ENCODE measurements at places on chromosomes 3 and 15. TPM values are rescaled to one million over a fixed set of nuclear protein-coding genes. Genes with fewer than 3 reads are reported as not detected.

The TNFSF10 gene
- 11.8 TPM for polyA plus RNA-seq

The SLC33A1 gene
- polyA plus RNA-seq, result 12.5 TPM

The SCN11A gene
- polyA plus RNA-seq, result not detected

The PRSS50 gene
- not detected for polyA plus RNA-seq

The MUSTN1 gene
- 0.68 TPM for polyA plus RNA-seq

The GOLGA8G gene
- not detected for polyA plus RNA-seq

The LTK gene
- not detected for polyA plus RNA-seq

The SLC28A1 gene
- polyA plus RNA-seq, result not detected

The IL16 gene
- polyA plus RNA-seq, result 311 TPM

The LSAMP gene
- not detected for polyA plus RNA-seq

The KNL1 gene
- not detected for polyA plus RNA-seq

The LRRC3B gene
- polyA plus RNA-seq, result not detected

DNA sequence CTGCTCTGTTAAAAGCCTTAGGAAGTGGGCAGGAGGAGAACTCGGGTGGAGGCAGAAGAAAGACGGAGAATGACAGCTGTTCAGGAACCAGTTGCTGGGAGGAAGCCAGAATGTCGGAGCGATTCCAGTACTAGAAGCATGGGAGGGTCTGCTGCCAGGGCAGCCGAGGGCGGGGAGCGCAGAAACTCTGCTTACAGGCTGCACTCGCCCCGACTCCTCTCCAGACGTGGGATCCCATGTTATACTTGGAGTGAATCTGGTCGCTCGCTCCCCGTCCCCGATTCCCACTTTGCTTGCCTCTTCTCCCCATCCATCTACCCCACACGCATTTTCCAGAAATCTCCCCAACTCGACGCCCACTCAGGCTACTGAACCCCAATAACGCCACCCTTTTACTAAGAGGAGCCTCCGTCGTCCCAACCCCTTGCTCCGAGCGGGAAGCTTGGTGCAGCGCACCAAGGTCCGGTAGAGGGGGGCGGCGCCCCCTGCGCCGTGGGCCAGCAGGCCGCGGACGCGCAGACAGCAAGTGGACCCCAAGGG is 665 bp downstream of the GATM start:
- DNase-seq, result no peak

DNA sequence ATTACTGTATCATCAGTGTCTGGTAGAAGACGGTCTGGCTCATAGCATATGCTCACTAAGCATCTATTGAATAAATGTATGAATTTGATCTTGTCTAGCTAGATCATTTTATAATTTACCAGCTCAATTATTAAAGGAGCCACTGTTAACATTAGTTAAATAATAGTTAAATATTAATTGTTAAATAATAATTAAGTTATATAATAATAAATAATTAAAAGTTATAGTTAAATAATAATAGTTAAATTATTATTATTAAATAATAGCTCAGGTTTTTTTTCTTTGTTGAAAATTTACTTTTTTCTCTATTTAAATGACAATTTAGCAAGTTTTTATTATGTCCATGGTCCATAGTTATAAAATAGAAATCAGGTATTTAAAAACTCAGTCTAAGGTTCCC is 274.4 kb downstream of the OXSM start:
- DNase-seq, result no peak

DNA sequence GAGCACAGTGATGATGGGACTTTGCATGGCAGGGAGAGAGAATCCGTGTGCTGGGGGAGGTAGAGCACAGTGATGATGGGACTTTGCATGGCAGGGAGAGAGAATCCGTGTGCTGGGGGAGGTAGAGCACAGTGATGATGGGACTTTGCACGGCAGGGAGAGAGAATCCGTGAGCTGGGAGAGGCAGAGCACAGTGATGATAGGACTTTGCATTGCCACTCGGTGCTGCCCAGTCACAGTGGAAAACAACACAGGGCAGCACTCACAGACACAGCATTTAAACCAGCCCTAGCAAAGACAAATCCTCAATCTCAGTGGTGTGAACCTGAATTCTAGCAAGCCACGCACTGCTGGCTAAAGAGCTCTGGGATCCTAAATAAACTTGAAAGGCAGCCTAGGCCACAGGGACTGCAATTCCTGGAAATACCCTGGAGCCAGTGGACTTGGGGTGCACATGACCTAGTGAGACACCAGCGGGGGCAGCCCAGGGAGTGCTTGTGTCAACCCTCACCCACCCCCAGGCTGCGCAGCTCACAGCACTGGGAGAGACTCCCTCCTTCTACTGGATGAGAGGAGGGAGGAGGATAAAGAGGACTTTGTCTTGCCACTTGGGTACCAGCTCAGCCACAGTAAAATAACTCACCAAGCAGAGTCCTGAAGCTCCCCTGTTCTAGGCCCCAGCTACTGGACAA is 23.4 kb upstream of the TNK2 start:
- DNase-seq, result no peak

GRCh38 chr15:22895465-22896190 is 57.2 kb downstream of the NIPA2 start:
- DNase-seq, result no peak

DNA sequence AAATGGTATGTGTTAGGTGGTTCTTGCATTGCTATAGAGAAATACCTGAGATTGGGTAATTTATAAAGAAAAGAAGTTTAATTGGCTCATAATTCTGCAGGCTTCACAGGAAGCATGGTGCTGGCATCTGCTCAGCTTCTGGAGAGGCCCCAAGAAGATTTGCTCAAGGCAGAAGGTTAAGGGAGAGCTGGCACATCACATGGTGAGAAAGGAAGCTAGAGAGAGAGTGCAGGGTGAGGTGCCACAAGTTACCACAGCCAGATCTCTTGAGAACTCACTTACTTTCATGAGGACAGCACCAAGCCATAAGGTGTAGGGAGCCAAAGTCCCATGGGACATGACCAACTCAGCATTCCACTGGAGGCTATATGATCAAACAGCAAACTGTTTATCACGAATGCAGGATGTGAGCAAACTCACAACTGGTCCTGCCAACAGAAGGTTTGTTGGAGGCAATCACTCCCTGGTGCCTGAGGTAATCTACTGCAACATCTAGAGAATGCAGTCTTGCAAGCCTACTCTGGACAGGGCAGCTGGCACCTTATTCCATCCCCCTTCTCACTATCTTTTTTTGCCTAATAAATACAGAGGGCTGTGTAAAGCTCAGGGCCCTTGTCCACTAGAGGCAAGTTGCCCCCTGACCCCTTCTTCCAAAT is 28.1 kb upstream of the CCR2 start:
- DNase-seq, result no peak

- DNase-seq, result peak; percentile 58
These were observed 7.4 kb downstream of the RPL14 start for GRCh38 chr3:40464339-40465110.

DNA sequence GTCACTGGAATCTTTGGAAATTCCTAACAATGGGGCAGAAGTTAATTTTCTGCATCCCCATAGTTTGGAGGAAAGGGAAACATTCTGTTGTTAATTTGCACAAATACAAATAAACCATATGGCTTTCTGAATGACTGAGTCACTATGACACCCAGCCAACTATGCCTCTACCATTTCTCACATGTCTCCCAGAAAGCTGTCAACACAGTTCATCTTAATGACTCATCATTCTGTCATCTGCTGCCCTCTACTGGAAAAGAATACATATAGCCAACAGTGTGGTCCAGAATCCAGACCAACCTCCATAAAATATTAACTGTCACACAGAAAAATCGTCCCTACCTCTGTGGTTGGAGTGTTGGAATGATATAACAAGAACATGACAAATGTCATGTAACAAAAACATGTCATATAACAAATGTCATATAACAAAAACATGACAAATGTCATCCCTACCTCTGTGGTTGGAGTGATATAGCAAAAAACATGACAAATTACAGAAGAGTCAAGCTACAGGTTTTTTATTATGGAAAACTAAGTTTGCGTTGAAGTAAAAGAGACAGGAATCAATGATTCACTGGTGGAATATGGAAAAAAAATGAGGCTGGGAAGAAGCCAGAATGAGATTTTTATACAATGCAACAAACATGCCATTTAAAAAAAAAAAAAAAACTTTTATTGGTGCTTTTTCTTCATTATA is 47.7 kb upstream of the GYG1 start:
- no peak for DNase-seq

GRCh38 chr15:79373113-79373512 is 59.0 kb upstream of the MINAR1 start:
- no peak for DNase-seq

DNA sequence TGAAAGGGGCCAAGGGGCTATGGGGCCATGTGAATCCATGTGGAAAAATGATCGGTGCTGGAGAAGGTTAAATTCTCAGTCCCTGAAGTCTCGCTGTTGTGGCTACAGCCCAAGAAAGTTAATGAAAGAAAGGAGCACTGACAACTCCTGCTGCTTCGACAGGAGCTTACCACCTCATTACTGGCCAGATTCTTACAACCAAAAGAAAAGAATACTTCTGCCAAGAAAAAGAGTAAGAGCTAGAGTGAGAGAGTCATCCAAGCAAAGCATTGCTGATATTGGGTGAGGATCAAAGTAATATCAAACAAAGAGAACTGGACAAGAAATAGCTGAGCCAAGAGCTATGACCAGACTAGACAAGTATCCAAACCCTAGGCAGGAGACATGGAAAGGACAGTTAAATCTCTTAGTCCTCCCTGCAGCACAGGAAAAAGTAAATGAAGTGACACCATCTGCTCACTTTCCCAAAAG is 348.4 kb upstream of the PLSCR5 start:
- no peak for DNase-seq

DNA sequence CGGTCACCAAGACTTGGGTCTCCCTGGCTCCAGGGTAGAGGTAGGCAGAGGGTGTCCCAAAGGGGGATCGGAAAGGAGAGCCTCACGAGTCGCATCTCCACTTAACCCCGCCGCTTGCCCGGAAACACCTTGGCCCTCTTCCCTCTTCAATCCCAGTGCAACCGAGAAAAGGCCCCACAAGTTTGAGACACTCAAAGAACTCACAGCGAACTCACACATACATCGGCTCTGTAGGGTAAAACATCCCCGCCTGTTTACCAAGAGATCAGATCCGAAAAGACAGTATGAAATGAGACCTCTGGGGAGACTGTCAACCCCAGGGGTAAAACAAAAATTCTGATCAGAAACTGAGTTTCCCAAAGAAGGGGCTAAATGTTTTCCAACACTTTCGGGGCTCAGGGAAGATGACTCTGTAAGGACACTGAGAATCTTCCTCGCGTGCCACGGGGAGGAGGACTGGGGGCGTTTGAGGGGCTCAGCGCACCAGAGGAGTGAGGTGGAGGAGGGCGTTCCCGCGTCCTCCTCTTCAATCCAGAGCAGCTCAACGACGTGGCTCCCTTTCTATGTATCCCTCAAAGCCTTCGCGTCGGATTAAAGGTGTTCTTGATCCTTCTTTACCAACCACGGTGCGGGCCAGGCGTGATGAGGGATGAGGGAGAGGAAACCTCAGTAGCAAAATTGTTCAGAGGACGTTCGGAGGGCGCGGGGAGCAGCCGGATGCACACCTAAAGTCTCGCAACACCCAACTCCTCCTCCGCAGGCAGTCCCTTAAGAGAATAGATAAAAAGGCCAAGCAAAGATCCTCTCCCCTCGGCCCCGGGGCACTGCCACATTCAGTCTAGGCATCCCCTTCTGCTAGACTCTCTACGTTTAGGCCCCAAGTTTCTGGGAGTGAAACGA is 3.7 kb downstream of the WNT5A start:
- DNase-seq, result no peak
